ENCODE measurements at places on chromosomes 6 and 20.

DNA sequence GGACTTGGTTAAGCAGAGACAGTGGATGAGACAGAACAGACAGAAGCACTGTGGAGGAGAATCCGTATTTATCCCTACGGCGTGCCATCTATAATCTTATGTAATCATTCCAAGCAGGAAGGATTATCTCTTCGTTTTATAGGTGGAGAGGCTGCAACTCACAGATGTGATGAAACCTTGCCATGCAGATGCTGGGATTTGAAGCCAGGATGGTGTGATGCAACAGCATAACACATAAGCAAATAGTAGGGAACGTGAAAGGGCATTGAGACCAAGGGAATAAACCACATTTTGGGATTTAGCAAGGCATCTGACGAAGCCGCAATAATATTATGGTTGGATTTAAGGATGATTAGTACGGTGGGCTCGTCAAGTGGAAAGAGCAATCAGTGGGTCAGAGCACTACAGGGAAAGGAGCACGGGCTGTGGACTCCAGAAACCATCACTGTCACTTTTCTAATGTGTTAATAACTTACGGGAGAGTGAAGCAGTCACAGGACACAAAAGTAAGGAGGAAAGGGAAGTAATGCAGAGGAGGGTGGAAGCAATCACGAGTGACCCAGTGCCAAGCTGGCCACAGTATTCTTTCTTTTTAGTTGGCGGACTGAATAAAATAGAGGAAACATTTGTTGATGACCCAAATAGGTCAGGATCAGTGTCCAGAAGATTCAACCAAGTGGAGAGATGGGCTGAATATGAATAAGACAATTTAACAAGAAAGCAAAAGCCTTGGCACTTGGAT lies 119.6 kb upstream of the EDN1 start:
- DNase-seq = peak; percentile 60

DNA sequence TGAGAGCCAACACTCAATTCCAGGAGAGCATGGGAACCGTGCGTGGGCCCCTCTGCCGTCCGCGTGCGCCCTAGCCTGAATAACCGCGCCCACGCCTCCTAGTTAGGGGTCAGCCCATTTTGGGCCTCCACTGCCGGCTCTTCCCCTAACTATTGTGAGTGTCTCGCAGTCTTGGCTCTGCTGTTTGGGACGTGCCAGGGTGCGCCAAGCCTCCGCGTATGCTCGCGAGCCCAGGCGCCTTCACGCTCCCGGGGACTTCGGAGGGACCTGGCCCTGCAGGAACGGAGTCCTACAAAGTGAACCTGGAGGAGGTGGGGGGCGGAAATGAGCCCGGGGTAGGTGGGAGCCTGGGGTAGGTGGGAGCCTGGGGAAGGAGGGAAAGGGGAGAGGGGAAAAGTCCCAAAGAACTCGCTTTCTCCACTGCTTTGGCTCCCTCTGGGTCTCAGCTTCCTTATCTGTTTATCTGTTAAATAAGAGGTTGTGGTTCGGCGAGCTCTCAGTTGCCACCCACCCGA lies 873 bp upstream of the GCM2 start:
- no peak for DNase-seq

DNA sequence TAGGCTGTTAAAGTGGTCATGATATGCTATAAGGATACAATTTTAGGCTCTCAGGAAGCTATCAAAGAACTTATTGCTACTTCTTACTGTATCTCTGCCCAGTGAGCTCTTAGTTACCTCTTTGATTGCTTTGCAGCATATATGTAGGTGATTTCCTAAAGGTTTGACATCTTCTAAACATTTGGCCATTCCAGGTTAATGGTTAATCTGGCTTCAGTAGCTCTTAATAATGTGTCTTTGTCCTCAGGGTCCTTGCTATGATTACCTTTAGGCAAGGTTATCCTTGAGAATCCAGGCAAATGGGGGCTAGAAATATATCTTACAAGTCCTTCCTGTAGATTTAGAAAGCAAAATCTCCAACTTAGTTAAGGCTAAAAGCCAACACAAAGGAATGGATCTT lies 575.4 kb downstream of the TFAP2B start:
- DNase-seq = no peak

GRCh38 chr6:303948-304558 lies 11.8 kb downstream of the DUSP22 start:
- no peak for DNase-seq

- peak; percentile 92 for DNase-seq
Observed at GRCh38 chr6:6277413-6277812, 43.0 kb downstream of the F13A1 start.

GRCh38 chr20:53574819-53575218 lies 18.8 kb downstream of the ZNF217 start:
- peak; percentile 42 for DNase-seq

GRCh38 chr20:63317061-63317460 lies 24.1 kb downstream of the COL20A1 start:
- no peak for DNase-seq

DNA sequence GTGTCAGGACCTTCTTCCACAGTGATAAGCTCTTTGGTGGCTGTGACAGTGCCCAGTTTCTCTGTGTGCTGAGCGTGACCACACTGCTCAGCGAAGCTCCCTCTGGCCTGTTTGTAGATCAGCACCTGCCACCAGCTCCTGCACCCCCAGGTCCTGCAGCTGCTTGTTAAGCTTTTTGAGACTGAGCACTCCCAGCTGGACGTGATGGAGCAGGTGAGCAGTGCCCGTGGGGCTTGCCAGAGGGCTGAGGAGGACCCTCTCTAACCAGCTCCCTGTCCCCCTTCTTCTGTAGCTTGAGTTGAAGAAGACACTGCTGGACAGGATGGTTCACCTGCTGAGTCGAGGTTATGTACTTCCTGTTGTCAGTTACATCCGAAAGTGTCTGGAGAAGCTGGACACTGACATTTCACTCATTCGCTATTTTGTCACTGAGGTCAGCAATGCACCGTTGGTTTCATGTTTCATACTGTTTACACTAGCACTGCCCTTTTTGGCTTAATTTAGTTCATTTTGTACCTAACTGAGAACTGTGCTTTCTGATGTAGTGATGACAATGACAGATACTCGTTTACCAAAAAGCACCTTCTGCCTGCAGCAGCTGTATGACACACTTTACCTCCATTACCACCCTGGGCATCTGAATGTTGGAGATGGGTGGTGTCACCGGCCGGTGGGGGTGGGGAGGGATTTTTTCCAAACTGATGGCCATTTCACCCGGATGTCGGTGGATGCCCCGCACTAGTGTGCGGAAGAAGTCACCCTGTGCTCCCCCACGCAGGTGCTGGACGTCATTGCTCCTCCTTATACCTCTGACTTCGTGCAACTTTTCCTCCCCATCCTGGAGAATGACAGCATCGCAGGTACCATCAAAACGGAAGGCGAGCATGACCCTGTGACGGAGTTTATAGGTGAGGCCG lies 12.5 kb downstream of the NELFCD start:
- DNase-seq = no peak

DNA sequence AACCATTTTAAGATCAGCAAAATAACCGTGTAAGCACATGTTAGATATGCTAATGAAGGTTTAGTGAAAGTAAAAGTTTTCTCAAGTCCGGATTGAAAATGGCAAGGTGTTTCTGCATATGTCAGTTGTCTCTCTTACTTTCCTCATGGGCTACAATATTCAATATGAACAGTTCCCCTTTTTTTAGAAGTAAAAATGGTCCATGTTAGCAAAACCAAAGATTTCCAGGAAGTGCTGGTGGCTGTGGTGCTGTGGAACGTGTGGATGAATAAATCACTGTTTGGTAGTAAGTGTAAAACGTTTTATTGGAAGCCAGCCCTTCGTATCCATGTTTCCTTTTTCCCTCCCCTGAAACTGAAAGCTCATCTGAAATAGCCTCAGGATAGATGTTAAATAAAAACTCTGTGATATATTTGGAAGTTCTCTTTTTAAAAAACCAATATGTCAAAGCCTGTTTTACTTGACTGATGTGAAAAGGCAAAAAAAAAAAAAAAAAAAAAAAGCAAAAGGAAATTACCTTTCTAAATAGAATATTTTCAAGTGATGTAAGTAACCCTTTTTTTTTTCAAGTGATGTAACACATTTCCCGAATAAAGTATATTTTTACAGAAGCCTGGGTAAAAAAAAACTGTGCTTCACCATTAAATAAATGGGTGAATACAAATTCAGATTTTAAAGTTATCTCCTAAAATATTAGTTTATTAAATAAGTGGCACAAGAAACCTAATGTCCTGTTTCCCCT lies 41.9 kb downstream of the PLEKHG1 start:
- peak; percentile 9 for DNase-seq

- DNase-seq = no peak
Observed at GRCh38 chr20:38302786-38303185, 1.2 kb upstream of the BPI start.

DNA sequence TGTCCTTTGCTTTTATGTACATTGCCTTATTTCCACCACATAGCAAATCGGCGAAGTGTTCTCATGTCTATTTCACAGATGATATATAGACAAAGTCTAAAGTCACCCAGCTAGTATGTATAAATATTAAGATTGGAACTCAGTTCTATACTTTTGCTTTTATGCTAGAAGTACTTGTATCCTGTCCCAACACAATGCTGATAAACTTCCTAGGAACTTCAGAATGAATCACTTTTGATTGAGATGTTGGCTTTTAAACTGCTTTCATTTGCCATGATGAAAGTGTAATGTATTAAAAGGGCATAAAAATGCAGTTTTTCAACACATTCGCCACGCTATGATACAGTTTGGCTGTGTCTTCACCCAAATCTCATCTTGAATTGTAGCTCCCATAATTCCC lies 50.8 kb downstream of the GCLC start:
- no peak for DNase-seq

GRCh38 chr6:42375007-42375635 lies 76.6 kb downstream of the TRERF1 start:
- DNase-seq = no peak

DNA sequence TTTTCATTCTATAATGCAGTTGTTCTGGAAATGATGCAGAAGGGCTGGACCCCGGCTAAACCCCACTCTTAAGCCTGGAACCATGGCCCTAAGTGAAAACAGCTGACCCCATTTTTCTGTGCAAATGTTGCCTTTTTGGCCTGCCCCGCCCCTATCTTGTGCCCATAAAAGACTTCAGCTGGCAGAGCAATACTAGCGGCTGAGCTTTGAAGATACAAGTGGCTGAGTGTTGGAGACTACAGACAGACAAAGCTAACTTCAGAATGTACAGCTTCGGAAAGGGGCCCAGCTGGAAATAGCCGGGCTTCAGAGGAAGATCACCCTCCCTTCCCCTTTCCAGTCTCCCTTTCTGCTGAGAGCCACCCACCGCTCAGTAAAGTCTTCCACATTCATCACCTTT lies 258.6 kb upstream of the SPTLC3 start:
- DNase-seq = no peak

GRCh38 chr6:55955684-55956083 lies 80.3 kb upstream of the BMP5 start:
- DNase-seq = no peak
